8988T (cell line): ENCODE measurements at places on chromosomes 7 and 10.

DNA sequence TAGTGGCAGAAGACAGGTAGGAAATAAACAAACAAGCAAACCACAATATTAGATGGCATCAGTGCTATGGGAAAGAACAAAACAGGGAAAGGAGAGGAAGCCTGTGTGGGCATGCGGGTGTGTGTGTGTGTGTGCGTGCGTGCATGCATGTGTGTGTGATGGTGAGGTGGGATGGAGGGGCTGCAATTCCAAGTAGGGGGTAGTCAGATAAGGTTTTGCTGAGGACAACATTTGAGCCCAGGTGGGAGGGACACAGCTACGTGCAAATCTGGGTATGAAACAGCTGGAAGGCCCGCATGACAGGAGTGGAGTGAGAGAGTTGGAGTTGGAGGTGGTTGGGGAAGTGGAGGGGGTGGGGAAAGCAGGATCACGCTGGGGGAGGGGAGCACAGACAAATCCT lies 121.0 kb upstream of the PARD3 start:
- DNase-seq = no peak

DNA sequence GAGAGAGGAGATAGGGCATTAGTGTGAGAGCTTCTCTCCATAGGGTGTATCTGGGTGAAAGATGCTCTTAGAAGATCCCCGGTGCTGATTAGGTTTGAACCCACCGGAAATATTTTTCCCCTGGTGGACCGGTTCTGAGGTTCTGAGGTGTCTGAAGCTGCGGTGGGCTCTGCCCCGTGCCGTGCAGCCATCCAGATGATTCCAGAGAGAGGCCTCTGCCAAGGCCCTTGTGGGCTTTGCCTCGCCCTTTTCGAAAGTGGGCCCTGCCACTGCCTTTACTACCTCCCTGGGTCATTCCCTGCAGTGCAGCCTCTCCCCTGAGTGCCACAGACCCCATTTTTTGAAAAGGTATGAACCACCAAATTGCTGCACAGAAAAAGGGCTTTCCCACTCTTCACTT lies 2.8 kb downstream of the GIMAP8 start:
- no peak for DNase-seq

DNA sequence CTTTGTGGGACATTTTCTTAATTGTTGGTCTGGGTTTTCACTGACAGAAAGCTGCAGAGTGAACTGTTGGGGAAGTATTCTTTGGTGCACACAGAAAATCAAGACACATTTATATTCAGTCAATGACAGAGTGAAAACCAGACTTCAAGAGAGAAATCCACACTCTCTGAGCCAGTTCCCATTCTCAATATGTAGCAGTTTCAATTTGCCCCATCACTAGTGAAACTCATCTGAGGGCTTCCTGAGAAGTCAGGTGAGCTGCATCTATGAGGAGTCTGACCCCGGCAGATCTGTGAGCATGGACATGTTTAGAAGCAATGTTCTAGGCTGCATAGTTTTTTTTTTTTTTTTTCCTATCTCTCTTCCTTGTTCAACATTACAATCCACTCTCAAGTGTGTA lies 163.7 kb upstream of the AHR start:
- DNase-seq = no peak

- no peak for DNase-seq
Measured at GRCh38 chr7:140899883-140900282, 24.8 kb downstream of the BRAF start.

- DNase-seq = no peak
Measured at GRCh38 chr7:107012691-107013090, 31.8 kb upstream of the PRKAR2B start.

DNA sequence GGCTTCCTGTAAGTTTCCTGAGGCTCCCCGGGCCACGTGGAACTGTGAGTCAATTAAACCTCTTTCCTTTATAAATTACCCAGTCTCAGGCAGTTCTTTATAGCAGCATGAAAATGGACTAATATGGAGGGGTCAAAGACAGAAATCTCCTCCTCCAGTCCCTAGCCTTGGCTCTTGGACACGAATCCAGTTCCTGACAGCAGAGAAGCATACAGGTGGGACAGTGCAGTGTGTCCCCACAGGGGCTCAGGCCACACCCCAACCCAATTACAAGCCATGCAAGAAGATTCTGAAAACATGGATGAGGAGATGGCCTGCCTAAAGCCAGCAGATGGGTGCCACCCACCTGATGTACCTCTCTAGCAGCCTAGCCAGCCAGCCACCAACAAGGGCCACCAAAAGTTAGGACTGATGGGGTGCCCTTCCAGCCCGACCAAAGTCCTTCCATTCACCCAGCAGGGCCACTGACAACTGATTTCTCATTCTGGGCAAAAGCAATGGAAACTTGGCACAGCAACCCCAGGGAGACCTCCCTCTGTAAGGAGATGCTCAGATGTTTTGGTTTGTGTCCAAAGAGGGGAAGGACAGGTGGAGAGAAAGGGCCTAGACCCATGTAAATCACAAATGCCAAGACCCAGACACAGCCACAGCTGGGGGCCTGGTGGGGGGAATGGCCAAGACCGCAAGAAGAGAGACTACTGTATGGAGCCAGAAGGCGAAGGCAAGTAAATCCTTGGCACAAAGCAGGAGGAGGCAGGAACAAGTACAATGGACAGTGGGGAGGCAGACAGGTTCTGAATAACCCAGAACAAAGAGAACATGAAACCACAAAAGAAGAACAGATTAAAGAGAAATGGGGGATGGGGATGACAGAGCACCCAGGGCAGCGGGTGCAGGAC lies 13.6 kb downstream of the GPRIN2 start:
- DNase-seq = no peak

- DNase-seq = no peak
Measured at GRCh38 chr7:120941064-120941463, 9.5 kb upstream of the ING3 start.

DNA sequence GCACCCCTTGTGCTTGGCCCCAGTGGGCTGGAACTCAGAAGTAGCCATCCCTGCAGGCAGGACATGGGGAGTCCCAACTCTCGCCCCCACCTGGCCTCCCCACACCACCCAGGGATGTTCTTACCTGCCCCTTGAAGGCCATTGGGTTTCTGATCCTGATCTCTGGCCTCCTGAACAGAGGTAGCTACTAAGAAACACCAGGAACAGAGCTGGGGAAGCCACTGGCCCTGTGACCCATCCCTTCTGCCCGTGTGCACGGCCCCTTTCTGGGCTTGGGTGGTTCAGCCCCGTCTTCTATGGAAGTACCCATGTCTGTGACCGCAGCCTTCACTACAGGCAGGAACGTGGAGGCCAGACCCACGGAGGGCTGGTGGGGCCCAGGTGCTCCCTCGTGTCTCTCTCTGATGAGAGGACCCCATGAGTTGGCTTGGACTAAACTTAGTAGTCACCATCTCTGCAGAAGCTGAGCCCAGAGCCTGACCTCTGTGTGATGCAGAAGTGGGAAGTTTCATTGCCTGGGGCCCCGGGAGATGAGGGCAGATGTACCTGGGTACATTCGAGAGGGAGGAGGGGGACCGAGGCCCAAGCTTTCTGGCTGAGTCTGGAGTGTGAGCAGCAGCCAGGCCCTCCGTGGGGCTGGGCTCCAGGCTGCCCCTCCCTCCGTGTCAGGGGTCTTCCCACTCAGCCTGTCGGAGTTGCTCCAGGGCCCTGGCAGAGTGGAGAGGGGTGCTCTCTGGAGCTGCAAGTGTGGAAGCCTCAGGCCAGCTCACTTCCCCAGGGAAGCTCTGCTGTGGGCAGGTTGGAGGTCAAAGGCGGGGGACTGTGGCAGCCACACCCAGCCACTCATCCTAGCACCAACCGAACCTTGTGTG lies 81.0 kb downstream of the MKI67 start:
- no peak for DNase-seq

GRCh38 chr10:5492929-5493576 lies 6.3 kb downstream of the CALML5 start:
- DNase-seq = no peak

DNA sequence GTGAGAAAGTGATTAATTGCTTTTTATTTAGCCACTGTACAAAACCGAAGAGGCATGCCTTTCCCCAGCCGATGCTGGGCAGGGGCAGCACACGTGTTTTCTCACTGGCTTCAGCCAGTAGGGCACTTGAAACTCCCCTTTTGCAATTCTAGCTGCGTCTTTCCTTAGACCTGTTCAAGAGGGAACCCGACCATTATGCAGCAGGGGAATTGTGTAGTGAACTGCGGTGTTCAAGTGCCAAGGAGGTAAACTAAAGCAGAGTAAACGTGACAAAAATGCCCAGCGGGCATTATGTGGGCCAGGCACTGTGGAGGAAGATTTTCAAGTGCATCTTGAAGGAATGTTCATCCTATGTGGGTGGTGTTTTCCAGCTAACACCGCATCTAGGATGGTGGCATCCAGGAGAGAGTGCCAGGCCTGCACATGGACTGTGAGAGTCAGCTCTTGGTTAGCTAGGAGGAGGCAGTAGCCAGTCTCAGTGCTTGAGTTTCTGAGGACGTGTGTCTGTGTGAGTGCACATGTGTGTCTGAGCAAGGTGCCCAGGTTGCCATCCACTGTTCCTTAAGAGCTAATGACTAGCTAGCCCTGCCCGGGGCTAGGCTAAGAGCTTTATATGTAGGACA lies 3.3 kb downstream of the WIPF3 start:
- DNase-seq = no peak

- no peak for DNase-seq
Measured at GRCh38 chr7:126361183-126361582, 891.6 kb downstream of the GRM8 start.

DNA sequence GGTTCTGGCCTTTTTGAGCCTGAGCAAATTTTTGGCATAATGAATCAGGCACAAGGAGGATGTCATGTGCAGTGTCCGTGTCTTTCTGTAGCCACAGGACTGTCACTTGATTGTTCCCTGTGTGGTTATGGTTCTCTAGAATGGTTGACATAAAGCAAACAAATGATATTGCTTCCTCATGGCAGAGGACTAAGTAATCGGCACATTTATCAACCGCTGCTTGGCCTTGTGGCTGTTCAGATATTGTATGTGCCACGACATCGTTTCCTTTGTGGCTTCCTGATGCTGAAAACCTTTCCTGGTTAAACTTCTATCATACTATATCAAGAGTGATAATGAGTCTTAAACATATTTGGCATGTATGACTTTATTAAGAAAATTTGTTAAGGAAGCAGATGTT lies 598.8 kb downstream of the SUGCT start:
- DNase-seq = no peak

GRCh38 chr10:105075031-105075430 lies 433.9 kb downstream of the SORCS3 start:
- DNase-seq = no peak

DNA sequence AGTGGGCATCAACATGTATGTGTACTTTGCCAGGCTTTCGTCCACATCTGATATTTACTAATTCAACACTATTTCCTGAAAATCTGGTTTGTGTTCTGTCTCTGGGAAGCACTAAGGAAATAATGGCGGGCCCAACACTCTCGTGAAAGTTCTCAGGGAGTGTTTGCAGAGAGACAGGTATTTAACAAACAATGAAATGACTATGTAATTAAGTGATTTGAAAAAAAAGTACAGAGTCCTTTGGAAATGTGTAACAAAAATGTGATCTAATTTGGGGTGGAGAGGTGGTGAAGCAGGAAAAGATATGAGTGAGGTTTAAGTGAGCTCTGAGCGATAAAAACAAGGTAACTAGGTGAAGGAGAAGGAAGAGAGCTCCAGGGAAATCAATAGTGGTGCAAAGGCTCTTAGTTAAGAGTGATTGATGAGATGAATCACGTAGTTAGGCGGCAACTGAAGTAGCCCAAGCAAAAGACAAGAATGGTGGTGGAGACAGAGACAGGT lies 95.3 kb upstream of the DNAJB12 start:
- no peak for DNase-seq

DNA sequence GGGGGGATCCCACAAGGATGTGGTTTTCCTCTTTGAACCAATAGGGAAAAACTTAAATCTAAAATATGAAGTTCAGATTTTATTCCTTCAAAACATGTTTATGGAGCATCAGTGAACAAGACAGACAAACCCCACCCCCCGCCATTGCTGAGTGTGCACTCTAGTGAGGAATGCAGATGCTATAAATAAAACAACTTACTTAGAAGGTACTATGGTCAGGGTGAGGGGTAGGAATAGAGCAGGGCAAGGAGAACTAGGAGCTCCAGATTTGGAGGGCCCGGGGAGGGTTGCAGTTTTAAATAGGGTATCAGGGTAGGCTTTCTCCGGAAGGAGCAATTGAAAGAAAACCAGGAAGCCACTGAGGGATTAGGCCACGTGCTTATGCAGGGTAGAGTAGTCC lies 47.9 kb downstream of the CELF2 start:
- DNase-seq = no peak
